ENCODE measurements at places on chromosomes 1 and 21.
A peak's percentile ranks its signal among the peaks of the same experiment; 100 is the strongest.

DNA sequence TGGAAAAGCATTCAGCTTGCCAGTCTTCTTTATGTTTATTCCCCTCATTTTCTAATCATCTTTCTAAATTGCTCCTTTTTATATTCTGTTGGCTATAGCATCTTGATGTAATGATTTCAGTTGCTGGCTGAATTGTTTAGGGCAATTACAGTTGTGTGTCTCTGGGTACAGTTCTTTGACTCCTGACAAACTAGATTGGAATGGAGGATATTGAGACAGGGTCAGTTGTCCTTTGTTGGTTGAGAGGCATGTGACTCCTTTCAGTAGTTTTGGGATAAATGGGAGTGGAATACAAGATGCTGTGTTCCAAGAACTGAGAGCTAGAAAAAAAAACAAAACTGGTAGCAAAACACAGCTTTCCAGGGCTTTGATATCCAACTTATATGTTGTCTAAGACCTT, 1.5 kb downstream of the CENPF start:
- no peak for DNase-seq

GRCh38 chr1:215215846-215216245, 133.3 kb downstream of the KCNK2 start:
- DNase-seq = no peak

GRCh38 chr1:150661156-150661555, 31.7 kb upstream of the ENSA start:
- DNase-seq = no peak

GRCh38 chr1:36027766-36028165, 56.1 kb upstream of the TEKT2 start:
- no peak for DNase-seq

DNA sequence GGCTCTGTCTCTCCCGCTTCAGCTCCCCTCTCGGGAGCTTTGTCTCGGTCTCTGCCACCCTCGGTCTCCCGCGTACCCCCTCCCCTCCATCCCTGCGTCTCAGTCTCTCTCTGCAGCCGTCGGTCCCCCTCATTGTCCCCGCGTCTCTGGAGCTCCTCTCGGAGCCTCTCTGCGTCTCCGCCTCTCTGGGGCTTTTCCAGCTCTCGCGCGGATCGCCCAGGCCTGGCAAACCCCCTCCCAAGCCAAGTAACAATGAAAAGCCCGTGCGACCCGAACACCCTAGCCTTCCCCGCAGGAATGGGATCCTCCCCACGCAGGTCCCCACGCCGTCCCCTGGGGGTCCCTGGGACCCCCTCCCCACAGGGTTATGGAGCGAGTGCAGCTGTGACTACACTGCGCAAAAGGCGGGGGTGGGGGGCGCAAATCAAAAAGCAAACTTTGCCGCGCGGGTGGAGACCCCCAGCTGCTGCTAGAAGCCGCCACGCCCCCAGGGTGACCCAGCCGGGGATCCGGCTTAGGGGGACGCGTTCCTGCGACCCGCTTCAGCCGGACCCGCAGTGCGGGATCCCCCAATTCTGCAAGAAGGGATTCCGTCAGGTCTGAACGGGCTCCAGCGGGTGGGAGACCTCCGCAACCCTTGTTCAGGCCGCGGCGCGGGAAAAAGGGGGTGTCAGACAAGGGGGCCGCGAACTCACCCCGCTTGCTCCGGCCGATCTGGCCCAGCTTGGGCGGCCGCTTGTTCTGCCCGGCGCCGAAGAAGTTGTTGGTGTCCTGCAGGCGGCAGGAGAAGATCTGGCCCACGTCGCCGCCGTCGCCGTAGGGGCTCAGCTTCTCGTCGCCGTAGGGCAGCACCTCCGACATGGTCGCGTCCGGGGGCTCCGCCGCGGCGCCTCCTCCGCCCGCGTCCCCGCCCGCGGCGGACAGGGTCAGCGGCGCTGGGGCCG, 1.2 kb downstream of the CAMK2N1 start:
- peak; percentile 55 for DNase-seq

- no peak for DNase-seq
These were observed 13.7 kb downstream of the ZBTB7B start for GRCh38 chr1:155016231-155016831.

DNA sequence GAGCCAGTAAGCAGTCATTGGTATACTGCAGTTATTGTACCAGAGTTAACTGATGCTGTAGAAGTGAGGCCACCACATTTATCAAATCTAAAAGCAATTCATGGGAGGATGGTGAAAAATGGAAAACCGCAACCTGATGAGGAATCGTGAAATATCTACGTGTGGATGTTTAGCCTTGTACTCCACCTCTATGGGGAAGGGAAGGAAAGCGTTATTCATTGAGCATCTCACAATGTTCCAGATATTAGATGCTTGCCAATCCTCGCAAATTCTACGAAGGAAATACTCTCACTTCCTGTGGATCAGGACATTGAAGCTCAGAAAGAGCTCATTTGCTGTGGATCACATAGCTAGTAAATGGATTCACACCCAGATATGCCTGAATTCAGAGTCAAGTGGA, 77.3 kb downstream of the LRRC8D start:
- no peak for DNase-seq

DNA sequence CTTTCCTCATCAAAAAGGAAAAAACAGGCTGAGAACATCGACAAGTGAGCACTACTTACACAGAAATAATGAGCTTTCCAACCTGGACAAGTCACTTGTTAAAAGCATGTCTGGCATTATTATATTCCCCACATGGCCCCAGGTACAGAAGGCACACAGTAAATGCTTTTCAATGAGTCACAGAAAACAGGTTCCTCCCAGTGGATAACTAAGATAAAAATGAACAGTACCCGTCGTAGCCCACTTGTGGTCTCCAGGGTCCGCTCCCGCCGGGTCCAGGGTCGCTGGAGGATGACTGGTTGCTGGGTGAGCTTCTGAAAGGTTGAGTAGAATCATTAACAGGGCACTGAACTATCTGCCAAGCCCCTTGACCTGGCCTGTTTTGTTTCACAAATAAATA, 186.6 kb downstream of the SIPA1L2 start:
- no peak for DNase-seq

Measured in neuronal stem cell (in vitro differentiated cells).